ENCODE measurements at places on chromosomes 5 and 9.

DNA sequence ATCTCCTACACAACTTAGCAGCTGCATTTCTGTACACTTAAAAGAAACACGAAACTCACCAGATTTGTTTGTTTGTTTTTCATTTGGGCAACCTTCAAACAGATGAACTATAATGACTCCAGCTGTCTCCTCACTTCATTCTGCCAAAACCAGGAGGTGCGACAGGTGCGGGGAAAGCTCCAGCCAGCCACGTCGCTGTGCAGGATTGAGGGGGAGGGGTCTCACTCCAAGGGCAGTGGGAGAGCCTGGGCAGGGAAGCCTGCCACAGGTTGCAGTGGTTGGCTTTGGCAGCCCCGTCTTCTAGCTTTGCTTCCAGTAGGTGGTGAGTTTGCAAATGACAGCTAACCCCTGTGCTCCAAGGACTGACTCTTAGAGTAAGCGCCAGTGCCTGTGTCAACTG lies 215.8 kb downstream of the CEMIP2 start:
- no peak for DNase-seq

DNA sequence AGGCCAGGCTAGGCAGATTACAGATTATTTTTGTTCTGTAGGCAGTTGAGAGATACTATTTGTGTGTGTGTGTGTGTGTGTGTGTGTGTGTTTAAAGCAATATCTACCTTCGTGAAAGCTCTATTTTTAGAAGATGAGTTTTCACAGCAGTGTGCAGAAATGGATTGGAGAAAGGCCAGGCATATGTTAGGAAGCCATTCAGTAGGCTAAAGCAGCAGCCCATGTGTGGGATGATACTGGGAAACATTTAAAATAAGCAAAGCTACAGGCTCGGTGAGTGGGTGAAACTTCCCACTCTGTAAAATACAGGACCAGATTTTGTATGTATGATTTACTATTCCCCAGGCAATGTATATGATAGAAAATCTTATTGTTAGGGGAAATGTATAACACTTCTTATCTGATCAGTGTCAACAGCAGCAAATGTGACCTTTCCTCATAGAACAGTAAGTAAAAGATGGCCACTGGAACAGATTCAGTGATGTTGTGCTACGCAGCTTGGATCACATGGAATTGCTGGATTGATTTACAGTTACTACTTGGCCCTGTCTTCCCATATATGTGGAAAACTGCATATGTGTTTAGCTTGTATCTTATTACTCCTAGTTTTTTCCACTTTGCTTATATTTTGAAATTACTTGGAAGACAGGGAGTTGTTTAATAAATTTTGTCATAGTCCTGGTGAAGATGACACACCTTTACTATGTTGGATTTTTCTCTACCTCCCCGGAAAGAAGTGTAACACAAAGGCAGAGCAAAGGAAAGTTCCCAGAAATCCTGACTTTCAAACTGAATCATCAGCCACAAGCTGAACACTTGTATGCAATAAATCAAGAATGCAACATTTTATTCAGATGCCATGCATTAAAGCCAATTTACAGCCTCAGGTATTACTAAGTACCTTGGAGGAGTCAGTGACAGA lies 1077.7 kb upstream of the SEMA6A start:
- no peak for DNase-seq

- DNase-seq: no peak
These were observed 11.3 kb downstream of the FRMD3 start for GRCh38 chr9:83526901-83527300.

DNA sequence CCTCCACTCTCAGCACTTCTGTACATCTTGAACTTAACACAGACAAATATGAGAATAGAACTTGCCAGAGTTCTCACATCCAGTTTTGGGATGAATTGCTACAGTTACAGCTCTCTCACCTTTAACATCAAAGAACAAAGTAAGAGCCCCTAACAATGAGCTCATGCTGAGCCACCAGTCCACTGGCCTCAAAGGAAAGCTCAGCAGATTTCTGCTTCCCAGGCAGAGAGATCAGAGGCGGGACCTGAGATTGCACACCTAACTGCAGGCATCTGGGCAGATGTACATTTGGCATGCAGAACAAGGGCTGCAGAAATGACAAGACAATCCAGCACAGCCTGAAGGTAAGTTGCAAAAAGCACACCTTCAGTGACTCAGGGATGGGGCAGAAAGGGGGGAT lies 300.9 kb downstream of the MRPS30 start:
- DNase-seq: no peak

DNA sequence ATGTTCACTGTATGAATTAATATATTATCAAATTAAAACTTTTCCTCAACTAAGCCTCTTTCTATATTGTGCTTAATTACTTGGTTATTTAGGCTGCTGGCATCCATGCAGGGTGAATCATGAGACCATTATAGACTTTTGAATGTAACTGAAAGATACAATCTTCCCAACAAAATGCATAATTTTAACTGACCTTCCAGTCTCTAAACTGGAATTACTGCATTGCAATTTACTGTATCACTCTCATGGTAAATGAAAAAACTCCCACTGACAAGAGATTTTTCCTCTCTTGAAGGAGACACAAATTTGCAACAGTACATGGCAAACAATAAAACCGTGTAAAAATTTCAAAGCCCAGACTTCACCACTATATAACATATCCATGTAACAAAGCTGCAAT lies 349.5 kb downstream of the DRD1 start:
- no peak for DNase-seq

DNA sequence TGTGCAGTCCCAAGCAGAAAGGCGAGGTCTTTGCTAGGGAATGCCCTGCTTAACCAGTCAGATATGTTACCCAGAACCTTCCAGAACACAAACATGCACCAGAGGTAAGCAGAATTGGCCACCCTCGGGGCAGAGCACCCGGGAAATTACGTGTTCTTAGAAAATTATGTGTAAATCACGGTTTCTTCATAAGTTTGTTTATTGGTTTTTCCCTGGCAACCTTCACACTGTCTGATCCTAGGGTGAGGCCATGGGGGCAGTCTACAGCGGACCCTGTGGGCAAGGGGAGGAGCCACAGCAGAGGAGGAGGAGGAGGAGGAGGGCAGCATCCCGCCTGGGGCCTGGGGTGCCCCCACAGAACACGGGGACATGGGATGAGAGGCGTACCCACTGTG lies 31.4 kb downstream of the RXRA start:
- no peak for DNase-seq

- DNase-seq: no peak
These were observed 138.7 kb downstream of the GABBR2 start for GRCh38 chr9:98570055-98570454.

GRCh38 chr5:171614971-171615653 lies 170.5 kb upstream of the SMIM23 start:
- DNase-seq: no peak

- DNase-seq: no peak
These were observed 694.5 kb downstream of the TLE1 start for GRCh38 chr9:80994892-80995291.

DNA sequence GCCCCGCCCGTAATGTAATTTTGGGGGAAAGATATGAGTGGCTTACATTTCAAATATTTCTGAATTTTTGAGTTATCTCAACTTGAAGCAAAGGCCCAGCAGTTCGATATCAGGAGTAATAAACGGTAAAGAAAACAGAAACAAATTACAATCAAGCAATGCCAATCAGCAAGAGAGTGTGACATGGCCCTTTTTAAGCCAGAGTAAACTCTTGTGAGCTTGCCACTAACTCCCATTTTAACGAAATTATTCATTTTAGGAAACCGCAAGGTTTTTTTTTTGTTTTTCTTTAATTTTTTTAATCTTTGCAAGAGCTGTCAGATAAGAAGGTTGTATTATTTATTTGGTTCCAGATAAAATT lies 17.6 kb upstream of the CDK7 start:
- no peak for DNase-seq

DNA sequence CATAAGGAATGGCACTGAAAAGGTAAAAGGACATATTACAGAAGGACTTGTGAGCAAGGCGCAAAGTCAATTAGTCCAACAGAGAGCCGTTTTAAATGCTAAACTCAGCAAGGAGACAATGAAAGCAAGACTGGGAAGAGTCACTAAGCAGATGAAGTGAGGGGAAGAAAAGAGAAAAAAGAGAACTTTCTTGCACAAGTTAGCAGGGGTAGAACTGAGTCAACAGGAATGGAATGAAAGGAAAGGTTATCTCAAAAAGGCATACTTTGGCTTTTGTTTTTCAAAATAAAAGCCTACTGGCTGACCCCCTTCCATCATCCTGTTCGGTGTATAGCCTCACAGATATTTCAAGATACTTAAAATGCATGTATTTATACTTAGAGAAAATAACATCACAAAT lies 75.0 kb downstream of the NR6A1 start:
- no peak for DNase-seq

- no peak for DNase-seq
These were observed 212.9 kb downstream of the ARRDC3 start for GRCh38 chr5:91170266-91170665.

- DNase-seq: no peak
These were observed 9.3 kb upstream of the WWC1 start for GRCh38 chr5:168282120-168282519.

DNA sequence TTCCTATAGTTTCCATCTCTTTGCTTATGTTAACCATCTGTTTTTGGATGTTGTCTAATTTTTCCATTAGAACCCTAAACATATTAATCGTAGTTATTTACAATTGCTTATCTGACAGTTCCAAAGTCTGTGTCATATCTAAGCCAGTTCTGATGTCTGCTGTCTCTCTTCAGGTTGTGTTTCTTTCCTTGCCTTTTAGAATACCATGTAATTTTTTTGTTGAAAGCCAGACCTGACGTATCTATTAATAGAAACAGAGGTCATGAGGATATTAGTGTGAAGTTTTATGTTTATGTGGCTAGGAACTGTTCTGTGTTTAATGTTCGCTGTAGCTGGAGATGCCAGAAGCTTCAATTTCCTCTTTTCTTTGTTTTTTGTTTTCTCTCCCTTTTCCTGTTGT lies 52.2 kb downstream of the ZNF618 start:
- DNase-seq: no peak

- no peak for DNase-seq
These were observed 53.7 kb downstream of the GGTA1 start for GRCh38 chr9:121445986-121446385.

GRCh38 chr5:87190687-87191086 lies 77.0 kb upstream of the RASA1 start:
- DNase-seq: no peak

DNA sequence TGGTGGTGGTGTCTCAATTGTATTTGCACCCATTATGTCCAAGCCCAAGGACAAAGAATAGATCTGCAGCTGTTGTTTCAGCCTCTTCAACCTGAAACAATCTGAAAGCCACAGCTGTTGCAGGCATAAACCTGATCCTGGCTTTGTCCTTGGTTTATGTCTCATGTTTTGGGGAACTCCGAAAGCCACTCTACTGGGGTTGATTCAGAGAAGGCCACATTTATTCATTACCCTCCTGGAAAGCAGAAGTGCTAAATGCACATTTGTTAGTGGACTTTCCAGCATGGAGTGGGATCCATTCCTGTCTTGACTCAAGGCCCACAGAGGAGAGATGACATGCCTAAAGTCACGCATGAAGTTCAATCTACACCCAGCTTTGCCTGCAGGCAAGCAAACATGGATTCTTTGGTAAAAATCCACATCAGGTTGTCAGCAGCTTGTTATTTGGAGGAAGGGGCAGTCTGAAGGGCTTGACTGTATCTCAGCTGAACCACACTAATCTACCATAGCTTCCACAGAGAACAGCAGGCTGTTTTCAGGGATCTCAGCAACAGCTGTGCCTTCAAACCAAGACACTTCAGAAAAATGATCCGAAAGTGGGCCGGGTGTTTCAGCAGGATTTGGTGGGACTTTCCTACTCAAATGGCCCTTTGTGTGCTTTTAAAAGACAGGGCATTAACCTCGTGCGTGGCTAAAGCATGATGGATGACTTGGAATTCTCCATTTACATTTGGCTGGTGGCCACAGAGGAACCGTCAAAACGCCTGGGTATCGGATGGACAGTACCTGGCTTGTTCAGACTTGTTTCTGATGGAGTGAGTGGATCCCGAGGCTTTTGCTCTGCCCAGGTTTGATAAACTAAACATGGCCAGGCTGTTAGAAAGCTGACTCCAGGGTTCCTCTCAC lies 36.2 kb upstream of the ADAM19 start:
- no peak for DNase-seq

GRCh38 chr9:38020151-38021076 lies 48.6 kb downstream of the SHB start:
- no peak for DNase-seq

GRCh38 chr5:16727755-16728325 lies 111.0 kb upstream of the RETREG1 start:
- no peak for DNase-seq

- no peak for DNase-seq
These were observed 159.4 kb upstream of the NR3C1 start for GRCh38 chr5:143562935-143563334.

DNA sequence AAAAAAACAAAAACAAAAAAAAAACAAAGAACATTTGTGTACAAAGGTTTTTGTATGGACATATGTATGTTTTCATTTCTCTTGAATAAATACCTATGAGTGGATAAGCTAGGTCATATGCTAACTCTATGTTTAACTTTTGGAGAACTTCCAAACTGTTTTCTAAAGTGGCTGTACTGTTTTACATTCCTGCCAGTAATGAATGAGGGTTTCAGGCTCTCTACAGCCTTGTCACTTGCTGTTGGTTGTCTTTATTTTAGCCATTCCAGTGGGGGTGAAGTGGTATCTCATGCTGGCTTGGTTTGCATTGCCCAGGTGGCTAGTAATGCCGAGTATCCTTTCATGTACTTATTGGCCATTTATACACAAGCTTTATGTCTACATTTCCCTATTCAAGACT lies 9.1 kb upstream of the TRIO start:
- DNase-seq: no peak

- DNase-seq: no peak
These were observed 77.1 kb upstream of the RETREG1 start for GRCh38 chr5:16693879-16694278.

- no peak for DNase-seq
These were observed 29.2 kb downstream of the MAT2B start for GRCh38 chr5:163534492-163535094.

DNA sequence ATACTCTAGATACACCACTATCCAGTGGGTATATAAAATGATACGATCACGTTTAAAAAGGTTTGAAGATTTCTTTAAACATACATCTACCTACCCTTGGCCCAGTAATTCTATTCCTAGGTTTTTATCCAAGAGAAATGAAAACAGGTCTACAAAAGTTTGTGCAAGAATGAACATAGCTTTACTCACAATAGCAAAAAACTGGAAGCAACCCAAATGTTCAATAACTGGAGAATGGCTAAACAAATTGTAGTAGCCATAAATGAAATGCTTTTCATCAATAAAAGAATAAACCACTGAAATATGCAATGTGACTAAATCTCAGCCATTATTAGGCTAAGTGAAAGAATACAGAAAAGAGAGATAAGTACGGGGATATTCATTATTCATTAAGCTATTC lies 438.9 kb downstream of the ARHGEF28 start:
- no peak for DNase-seq
